CD8-positive, alpha-beta T cell (primary cell): ENCODE measurements at places on chromosomes 6 and 20. TPM values are rescaled to one million over a fixed set of nuclear protein-coding genes. Genes with fewer than 3 reads are reported as not detected.

GSTA3 gene
- total RNA-seq: not detected

CALHM5 gene
- not detected for total RNA-seq

RHAG gene
- not detected for total RNA-seq

EYS gene
- total RNA-seq: not detected

ARMC2 gene
- 6.1 TPM for total RNA-seq

GRCh38 chr6:22880686-22881433, 311.5 kb downstream of the HDGFL1 start:
- DNase-seq: no peak

DNA sequence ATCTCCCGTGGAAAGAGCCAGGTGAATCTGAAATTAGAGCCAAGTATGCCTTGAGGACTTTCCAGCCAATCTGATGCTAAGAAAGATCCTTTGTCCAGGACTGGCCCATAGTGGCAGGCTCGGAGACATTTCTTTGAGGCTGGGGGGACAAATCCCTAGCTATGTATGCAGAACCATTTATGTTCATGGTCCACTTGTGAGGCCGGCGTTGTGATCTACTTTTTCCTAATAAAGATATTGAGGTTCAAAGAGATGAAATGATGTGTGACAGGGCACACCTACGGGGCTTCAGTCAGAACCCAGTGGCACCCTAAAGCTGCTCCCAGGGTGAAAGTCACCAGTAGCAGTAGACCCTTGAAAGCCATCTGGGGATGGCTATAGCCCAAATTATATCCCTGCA, 120.3 kb upstream of the MAFB start:
- no peak for DNase-seq

DNA sequence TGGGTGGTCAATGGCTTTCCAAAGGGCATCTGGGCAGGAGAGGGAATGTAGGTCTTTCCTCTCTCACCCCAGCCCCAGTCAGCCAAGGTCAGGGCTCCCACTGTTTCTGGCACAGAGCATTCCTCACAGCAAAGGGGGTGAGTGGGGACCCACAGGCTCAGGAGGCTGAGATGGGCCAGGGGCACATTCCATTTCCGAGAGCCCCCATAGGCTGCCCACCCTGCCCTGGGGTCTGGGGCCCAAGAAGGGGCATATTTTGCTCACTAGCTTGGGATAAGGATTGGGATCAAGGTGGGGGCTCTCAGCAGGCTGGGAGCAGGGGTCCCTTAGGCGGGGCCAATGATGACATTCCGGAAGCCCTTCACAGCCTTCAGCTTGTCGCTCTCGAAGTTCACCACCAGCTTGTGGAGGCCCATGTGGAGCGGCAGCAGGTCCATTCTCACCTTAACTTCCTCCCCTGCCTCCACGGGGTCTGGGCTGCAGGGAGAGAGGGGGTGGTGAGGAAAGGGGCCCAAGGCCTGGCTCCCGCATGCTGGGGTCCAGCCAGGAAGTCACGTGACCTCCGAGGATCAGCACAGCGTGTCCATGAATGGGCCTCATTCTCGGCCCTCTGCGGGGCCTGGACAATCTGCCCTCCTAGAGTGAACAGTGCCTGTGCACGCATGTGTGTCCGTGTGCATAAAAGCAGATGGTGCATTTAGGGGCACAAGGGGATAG, 35.0 kb downstream of the TGM2 start:
- DNase-seq: no peak

DNA sequence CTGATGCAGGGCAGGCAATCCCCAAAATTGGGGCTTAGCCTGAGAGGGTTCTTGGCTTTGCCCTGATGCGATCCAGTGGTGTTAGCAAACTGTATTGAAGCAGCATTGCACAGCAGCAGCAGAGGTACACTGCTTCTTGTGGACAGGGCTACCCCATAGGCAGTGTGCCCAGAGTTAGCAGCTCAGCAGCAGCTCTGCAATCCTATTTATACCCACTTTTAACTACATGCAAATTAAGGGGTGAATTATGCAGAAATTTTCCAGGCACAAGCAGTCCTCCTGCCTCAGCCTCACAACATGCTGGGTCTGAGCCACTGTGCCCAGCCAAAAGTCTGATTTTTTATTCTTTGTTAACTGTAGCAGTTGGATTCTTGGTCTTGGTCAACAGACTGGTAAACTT, 3.8 kb downstream of the C20orf173 start:
- DNase-seq: no peak

- no peak for DNase-seq
These were observed 43.7 kb upstream of the GABRR1 start for GRCh38 chr6:89260832-89261231.

GRCh38 chr20:53428588-53428987, 165.1 kb downstream of the ZNF217 start:
- no peak for DNase-seq

DNA sequence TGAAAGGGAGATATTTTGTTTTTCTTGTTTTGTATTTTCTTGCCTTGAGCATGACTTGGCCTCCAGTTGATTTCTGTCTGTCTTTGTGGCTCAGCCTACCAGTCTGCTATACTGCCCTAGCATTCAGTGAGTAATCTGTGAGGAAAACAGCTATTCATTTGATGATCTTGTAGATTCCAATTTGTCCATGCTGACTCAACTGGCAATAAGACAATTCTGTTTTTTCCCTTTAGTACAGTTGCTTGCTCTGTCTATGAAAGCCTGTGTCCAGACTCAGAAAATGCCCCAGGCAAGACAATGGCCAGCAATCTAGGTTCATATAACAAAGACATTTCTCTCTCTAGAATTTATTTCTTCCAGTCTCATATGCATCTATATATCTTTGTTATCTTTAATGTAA, 10.9 kb upstream of the SOX4 start:
- no peak for DNase-seq
